ENCODE measurements at places on chromosomes 4 and X.

DNA sequence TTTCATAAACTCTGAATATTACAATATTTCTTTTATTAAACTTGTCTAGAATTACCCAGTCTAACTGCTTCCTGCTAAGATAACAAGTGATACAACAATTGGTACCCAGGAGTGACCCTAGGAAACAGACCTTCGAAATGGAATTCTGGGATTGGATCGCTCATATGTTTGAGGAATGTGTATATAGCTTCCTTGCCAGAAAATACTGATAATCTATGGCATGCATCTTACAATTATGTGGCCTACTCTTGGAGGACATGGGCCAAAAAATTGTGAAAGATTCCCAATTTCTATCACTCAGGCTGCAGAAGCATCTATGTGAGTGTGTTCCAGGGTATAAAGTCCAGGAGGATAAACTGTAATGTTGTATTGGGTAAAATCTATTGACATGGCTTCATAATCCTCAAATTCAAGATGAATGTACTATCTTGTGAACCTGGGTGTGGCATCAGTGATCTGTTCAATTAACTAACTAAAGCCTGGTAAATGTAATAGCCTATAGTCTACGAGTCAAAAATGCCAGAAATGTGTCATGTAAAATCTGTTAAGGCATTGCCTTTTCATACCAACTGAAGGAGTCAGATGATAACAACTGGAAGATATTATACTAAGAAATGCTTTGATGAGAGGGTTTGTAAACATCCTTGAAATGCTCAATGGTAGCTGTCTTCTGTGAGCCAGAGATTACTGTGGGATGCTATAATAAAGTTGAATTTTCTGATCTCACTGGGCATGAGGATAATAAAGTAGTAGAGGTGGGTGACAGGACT lies 1499.3 kb downstream of the PCDH7 start:
- DNase-seq, result no peak

- no peak for DNase-seq
These were observed 16.8 kb downstream of the SMAD1 start for GRCh38 chr4:145498430-145498829.

GRCh38 chrX:2677764-2678163 lies 13.3 kb upstream of the CD99 start:
- DNase-seq, result no peak

DNA sequence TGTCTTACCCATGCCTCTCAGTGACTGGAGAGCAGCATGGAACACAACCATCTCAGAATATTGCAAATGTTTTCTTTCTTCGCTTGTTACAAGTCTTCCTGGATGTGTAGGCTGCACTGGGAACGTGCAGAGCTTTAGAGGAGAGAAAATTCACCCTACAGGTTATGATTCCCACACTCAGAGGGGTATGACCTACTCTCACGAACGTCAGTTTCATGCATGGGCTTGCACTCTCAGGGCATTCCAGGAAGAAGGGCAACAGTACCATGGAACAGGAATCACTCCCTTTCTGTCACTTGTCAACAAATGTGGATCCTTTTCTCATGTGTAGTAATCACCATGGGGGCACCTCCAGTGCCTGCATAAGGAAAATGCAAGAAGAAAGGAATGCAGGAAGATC lies 75.8 kb downstream of the NBDY start:
- DNase-seq, result no peak

- no peak for DNase-seq
These were observed 47.0 kb downstream of the FANCB start for GRCh38 chrX:14825851-14826250.

DNA sequence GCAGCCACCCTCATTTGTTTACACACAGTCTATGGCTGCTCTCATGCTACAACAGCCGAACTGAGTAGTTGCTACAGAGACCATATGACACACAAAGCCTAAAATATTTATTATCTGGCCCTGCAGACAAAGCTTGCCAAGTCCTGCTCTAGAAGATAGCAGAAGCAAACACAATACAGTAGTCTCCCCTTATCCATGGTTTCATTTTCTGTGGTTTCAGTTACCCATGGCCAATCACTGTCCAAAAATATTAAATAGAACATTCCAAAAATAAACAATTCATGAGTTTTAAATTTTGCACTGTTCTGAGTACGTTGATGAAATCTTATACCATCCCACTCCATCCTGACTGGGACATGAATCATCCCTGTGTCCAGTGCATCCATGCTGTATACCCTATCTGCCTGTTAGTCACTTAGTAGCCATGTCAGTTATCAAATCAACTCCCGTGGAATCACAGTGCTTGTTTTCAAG lies 40.2 kb upstream of the ZNF81 start:
- DNase-seq, result no peak

- DNase-seq, result no peak
These were observed 17.4 kb downstream of the ZFYVE28 start for GRCh38 chr4:2400841-2401609.

- no peak for DNase-seq
These were observed 286.5 kb downstream of the GLUD2 start for GRCh38 chrX:121333942-121334341.

DNA sequence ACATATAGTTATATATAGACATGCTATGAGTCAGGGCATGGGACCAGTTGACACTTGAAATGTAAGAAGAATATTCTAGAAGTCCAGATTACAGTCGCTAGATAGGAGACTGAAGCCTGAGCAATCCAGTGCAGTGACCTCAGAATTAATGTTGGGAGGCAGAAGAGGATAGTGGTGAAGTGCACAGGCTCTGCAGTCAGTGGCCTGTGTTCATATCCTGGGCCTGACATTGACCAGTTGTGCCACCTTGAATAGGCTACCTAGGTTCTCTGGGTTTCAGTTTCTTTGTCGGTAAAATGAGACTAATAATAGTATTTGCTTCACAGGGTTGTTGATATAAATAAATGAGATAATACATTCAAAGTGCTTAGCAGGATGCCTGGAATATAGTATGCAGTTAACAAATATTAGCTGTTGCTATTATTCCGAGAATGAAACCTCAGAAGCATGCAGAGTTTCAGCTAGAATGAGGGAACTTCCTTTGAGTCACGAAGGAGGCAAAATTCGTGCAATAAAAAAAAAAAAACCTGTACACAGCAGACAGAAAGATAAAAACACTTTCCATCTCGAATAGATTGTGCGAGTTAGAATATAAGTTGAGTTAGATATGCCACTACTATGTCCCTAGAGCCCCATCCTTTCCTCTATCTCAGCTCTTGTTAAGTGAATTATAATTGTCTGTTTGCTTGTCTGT lies 4.0 kb upstream of the SH2D1A start:
- no peak for DNase-seq

GRCh38 chrX:153569475-153569874 lies 29.5 kb downstream of the CCNQ start:
- no peak for DNase-seq

DNA sequence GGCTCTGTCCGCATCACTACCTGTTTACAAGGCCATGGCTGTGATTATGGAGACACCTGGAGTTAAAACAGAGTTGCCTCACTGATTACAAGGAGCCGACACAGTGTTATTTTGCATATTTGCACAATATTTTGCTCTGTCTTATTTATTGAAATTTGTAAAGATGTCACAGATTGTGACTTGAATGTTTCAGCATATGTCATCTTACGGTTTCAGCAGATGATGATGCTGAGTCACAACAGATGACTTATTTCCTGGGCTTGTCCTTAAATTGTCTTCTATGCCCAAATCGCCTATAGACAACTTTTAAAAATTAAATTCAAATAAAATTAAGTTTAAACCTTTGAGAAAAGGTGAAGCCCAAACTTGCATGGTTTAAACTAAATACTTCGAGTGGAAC lies 87.1 kb upstream of the INPP4B start:
- DNase-seq, result no peak

DNA sequence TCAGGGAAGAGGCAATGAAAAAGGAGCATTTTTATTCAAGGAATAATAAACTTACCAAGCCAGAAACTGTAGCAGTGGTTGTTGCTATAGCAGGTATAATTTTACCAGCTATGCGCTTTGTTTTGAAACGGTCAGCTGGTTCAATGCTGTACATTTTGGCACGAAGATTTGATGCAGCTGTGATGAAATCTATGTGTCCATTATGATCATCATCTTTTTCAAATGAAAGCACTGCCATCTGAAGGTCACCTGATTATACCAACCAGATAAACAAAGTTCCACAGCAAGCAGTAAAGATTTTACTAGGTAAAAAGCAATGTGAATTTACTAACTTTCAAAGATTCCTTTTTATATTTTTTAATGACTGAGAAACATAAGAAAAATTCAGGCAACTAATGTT lies 66.4 kb downstream of the STAP1 start:
- DNase-seq, result no peak

Data from GM12891 (cell line).